Type B pancreatic cell (in vitro differentiated cells): ENCODE measurements at places on chromosomes 7 and 10. TPM values are rescaled to one million over a fixed set of nuclear protein-coding genes. Genes with fewer than 3 reads are reported as not detected.
A peak's percentile ranks its signal among the peaks of the same experiment; 100 is the strongest.

GRCh38 chr7:143477501-143478150, at the start of gene TAS2R41:
Gene TAS2R41 (plus strand): TSS chr7:143477873. CDS start chr7:143477873, 0 bp downstream.
- peak within 1 kb of the TSS; percentile 40 for H3K27ac ChIP-seq
- H3K36me3 ChIP-seq, result no peaks in the 10 kb centered on the region
- no peaks in the 10 kb centered on the region for H3K27me3 ChIP-seq
- no peak for DNase-seq

Gene EEF1AKMT2
- 18.7 and 18.8 TPM in 2 replicates for total RNA-seq

Gene CPN1
- total RNA-seq, result 0.52 TPM in 1 of 2 replicates, not detected in the other

DNA sequence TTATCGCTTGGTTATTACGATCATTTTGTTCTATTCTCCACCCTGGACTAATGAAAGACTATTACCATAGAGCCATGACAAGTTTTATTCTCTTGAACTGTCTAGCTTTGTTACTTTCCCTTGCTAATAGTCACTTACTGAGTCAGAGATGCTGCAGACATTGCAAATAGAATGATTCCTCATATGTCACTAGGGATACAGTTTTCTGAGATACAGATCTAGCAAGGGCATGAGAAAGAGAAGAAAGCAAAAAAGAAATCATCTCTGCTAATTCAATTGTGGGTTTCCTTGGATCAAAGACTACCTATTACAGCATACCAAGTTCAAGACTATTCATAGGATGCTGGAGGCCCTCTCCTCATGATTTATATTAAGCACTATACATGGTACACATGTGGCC, 204.3 kb downstream of the MBL2 start:
- no peak for DNase-seq
- no peaks in the 10 kb centered on the region for H3K4me1 ChIP-seq
- H3K36me3 ChIP-seq, result no peaks in the 10 kb centered on the region
- H3K27me3 ChIP-seq, result no peaks in the 10 kb centered on the region
- no peak overlapping the region for H3K4me3 ChIP-seq

- no peak overlapping the region for H3K27ac ChIP-seq
- H3K27me3 ChIP-seq, result peaks cover 19% of the 10 kb centered on the region
- peaks cover 3% of the 10 kb centered on the region for H3K36me3 ChIP-seq
- H3K4me1 ChIP-seq, result peaks cover 15% of the 10 kb centered on the region
These were observed 159.4 kb upstream of the BMPER start for GRCh38 chr7:33745934-33746333.

Gene EVX1
- total RNA-seq, result 0.41 and 0.71 TPM in 2 replicates

GRCh38 chr10:54681136-54681535, 119.9 kb downstream of the PCDH15 start:
- no peaks in the 10 kb centered on the region for H3K4me1 ChIP-seq
- no peak overlapping the region for H3K4me3 ChIP-seq
- DNase-seq, result no peak
- no peak overlapping the region for H3K27ac ChIP-seq
- H3K36me3 ChIP-seq, result no peaks in the 10 kb centered on the region

GRCh38 chr10:129914960-129915359, 49.1 kb downstream of the EBF3 start:
- H3K4me3 ChIP-seq, result no peak overlapping the region
- H3K4me1 ChIP-seq, result peaks cover 18% of the 10 kb centered on the region
- peaks cover 17% of the 10 kb centered on the region for H3K27me3 ChIP-seq
- H3K27ac ChIP-seq, result no peak overlapping the region
- no peak for DNase-seq
- no peaks in the 10 kb centered on the region for H3K36me3 ChIP-seq

GRCh38 chr10:129908406-129908805, 55.7 kb downstream of the EBF3 start:
- no peak for DNase-seq
- peaks cover 18% of the 10 kb centered on the region for H3K4me1 ChIP-seq
- peaks cover 50% of the 10 kb centered on the region for H3K27me3 ChIP-seq
- H3K36me3 ChIP-seq, result peaks cover under 1% of the 10 kb centered on the region

GRCh38 chr10:119550827-119551226, 8.3 kb upstream of the RGS10 start:
- no peak for DNase-seq
- H3K36me3 ChIP-seq, result no peaks in the 10 kb centered on the region
- peaks cover 5% of the 10 kb centered on the region for H3K4me1 ChIP-seq
- no peak overlapping the region for H3K27ac ChIP-seq

- peaks cover 4% of the 10 kb centered on the region for H3K27me3 ChIP-seq
- H3K4me1 ChIP-seq, result no peaks in the 10 kb centered on the region
- no peak overlapping the region for H3K27ac ChIP-seq
- H3K4me3 ChIP-seq, result no peak overlapping the region
- DNase-seq, result no peak
These were observed 12.6 kb upstream of the TBRG4 start for GRCh38 chr7:45123913-45124710.

Gene DNAJB6
- total RNA-seq, result 97.2 and 107 TPM in 2 replicates

DNA sequence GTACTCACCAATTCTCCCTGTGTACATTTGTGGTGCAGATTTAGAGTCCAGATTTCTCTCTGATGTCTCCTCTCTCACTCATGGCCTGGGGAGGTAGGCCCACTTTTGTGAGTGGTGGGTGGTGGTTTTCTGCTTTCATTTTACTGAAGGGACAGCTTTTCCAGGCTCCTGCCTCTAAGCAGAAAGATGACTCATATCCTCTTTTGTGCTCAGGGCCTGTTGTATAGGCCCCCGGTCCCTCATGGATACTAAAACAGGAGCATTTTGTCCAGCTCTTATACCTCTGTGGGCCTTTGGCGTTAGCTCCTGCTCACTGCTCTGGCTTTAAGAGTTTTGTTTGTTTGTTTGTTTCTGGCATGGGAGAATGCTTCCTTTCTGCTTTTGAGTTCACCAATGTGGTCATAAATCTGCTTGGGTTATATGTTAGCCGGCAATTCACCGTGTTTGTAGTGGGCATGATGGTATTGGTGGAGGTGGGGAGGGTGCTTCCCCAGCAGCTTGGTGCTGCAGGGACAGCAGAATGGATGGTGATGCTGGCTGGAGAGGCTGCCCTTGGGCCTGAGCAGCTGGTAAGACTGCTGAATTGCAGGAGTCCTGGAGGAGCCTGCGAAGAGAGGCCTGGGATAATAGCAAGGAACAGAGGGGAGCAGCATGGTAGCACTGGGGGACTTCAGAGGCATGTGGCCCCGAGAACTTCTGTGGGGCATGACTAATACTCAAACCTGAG, 468.7 kb downstream of the RPS24 start:
- no peak overlapping the region for H3K27ac ChIP-seq
- no peak overlapping the region for H3K4me3 ChIP-seq
- peaks cover 8% of the 10 kb centered on the region for H3K4me1 ChIP-seq
- DNase-seq, result no peak

Gene ASCC1
- 30.4 and 32.8 TPM in 2 replicates for total RNA-seq

- H3K36me3 ChIP-seq, result no peaks in the 10 kb centered on the region
- no peak overlapping the region for H3K27ac ChIP-seq
- H3K4me3 ChIP-seq, result no peak overlapping the region
- no peaks in the 10 kb centered on the region for H3K27me3 ChIP-seq
- no peak for DNase-seq
These were observed 59.1 kb downstream of the ARMC3 start for GRCh38 chr10:22986771-22987542.

GRCh38 chr10:49595003-49595712, 15.0 kb upstream of the SLC18A3 start:
- no peak for DNase-seq
- H3K4me1 ChIP-seq, result peaks cover 6% of the 10 kb centered on the region
- peaks cover 31% of the 10 kb centered on the region for H3K27me3 ChIP-seq

DNA sequence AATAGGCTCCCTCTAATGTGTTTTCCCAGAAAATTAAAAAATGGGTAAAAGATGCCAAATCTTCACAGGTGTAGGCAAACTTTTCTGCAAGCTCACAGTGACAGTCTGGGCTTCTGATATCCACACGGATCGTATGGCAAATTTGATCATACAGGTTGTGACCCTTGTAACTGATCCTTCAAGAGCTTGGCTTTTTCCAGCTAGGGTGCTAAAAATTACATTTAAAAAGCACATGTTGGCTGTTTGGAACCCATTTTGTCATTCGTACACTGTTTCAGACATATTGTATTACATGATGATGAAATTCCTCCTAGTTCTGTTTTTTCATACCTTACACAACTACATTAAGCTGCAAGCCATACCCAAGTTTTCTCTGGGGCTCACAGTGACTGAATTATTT, 138.7 kb downstream of the GFRA1 start:
- no peak for DNase-seq
- peaks cover 28% of the 10 kb centered on the region for H3K4me1 ChIP-seq
- H3K4me3 ChIP-seq, result no peak overlapping the region
- H3K36me3 ChIP-seq, result peaks cover 8% of the 10 kb centered on the region
- no peak overlapping the region for H3K27ac ChIP-seq

DNA sequence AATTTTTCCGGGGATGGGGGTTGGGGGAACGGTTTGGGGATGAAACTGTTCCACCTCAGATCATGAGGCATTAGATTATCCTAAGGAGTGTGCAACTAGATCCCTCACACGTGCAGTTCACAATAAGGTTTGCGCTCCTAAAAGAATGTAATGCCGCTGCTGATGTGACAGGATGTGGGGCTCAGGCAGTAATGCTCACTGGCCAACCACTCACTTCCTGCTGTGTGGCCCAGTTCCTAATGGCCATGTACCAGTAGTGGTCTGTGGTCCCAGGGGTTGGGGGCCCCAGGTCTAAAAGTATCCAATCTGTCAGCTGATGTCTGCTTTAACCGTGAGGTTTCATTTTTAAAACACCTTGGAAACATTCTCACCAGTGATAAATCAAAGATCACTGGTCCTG, 2.2 kb downstream of the STN1 start:
- no peaks in the 10 kb centered on the region for H3K27me3 ChIP-seq
- H3K4me1 ChIP-seq, result peaks cover 28% of the 10 kb centered on the region
- peaks cover 18% of the 10 kb centered on the region for H3K36me3 ChIP-seq
- peak overlapping the region; percentile 96 for H3K27ac ChIP-seq
- no peak for DNase-seq
- H3K4me3 ChIP-seq, result peak overlapping the region; percentile 98

DNA sequence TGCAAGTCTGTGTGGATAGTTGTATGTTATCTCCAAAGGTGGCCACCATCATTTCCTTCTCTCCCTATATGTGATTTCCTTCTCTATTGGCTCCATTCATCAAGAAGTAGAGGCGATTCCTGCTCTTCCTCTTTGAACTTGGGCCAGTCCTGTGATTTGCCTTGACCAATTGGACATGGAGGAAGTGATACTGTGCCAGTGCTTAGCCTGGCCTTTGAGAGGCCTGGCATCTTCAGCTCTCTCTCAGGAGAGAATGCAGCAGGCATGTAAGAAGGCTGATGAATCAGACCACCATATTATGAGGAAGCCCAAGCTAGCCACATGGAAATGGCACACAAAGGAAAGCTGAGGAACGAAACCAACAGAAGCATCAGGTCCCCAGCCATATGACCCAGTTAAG, 195.0 kb upstream of the SVIL start:
- DNase-seq, result no peak
- no peaks in the 10 kb centered on the region for H3K36me3 ChIP-seq
- no peaks in the 10 kb centered on the region for H3K27me3 ChIP-seq
- peaks cover 14% of the 10 kb centered on the region for H3K4me1 ChIP-seq

Gene ADRA2A
- 16.1 and 19.3 TPM in 2 replicates for total RNA-seq

- H3K4me1 ChIP-seq, result no peaks in the 10 kb centered on the region
- no peaks in the 10 kb centered on the region for H3K27me3 ChIP-seq
- no peak overlapping the region for H3K4me3 ChIP-seq
- no peak overlapping the region for H3K27ac ChIP-seq
- H3K36me3 ChIP-seq, result no peaks in the 10 kb centered on the region
These were observed 96.5 kb downstream of the TACC2 start for GRCh38 chr10:122085423-122085911.

Gene BMPER
- total RNA-seq, result 2.5 and 10.2 TPM in 2 replicates

Gene GOLGA7B
- 0.41 and 0.52 TPM in 2 replicates for total RNA-seq

Gene TRIM50
- 0.76 and 4.6 TPM in 2 replicates for total RNA-seq

Gene ENKUR
- 1.6 and 7.2 TPM in 2 replicates for total RNA-seq

DNA sequence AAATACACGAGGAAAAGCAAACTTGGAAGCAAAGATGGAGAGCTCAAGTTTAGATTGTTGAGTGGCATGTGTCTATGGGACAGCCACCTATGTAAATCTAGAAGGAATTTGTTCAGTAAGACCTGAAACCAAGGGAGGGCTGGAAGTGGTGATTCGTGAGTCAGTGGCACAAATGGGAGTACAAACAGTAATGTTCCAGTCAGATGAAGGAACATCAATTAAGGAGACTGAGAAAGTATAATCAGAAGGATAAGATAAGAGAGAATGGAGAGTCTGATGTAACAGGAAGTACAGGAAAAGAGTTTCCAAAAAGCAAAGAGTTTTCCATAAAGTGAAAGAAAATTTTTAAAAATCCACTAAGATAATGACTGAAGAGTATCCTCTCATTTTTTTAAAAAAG, 544.2 kb downstream of the KIF20B start:
- no peaks in the 10 kb centered on the region for H3K27me3 ChIP-seq
- no peaks in the 10 kb centered on the region for H3K36me3 ChIP-seq
- no peak overlapping the region for H3K4me3 ChIP-seq
- no peaks in the 10 kb centered on the region for H3K4me1 ChIP-seq
- no peak for DNase-seq
- no peak overlapping the region for H3K27ac ChIP-seq

DNA sequence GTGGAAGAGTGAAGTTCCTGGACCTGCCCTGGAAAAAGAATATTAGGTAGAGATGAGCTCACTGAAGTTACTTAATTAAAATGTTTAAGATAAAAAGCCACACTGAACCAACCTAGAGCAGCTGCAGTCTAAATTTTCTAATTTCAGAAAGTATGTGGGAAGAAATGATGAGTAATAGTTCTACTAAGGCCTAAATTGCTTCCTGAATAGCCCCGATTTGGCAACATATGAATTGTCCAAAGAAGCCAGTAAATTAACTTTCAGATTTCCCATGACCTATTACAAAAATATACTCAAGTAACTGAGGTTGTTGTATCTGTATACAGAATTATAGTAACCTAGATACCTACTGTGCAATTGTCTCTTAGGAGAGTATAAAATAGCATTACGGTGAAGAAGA, 312.6 kb downstream of the IPMK start:
- no peaks in the 10 kb centered on the region for H3K4me1 ChIP-seq
- H3K27me3 ChIP-seq, result no peaks in the 10 kb centered on the region
- H3K36me3 ChIP-seq, result no peaks in the 10 kb centered on the region
- no peak overlapping the region for H3K27ac ChIP-seq
- H3K4me3 ChIP-seq, result no peak overlapping the region

DNA sequence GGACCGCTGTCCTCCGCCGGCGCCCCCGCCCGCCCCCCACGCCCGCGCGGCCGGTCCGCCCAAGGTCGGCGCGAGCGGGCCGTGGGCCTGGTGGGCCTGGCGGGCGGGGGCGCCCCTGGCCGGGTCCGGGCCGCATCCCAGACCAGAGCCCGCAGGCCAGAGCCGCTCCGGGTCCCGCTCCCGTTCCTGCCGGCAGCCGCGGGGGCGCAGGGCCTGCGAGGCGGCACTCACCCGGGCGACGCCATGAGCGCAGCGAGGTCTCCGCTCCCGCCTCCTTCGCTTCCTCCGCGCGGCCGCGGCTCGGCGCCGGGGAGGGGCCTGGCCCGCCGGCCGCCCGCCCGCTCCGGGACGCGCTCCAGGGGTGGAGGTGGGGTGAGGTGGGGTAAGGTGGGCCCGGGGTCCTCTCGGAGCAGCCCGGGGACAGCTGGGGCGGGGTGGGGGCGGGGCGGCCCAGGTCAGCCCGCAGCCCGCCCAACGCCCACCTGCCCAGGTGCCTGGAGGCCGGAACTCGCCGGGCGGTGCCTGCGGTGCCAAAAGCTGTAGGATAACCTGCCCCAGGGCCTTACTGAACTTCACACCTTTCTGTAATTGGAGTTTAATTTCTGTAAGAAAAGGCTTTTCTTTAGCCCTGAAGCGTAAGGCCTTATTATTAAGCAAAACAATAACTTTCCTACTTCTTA, at the start of gene URGCP:
Gene URGCP (minus strand): TSS at position 266 of the 680 bp plus-strand sequence. CDS start 21 bp downstream, at position 245.
- peak within 1 kb of the TSS; percentile 93 for H3K27ac ChIP-seq
- H3K27me3 ChIP-seq, result no peaks in the 10 kb centered on the region
- peaks cover 6% of the 10 kb centered on the region for H3K36me3 ChIP-seq
- peaks cover 21% of the 10 kb centered on the region for H3K4me1 ChIP-seq
- peak; percentile 71 for DNase-seq
- peak within 1 kb of the TSS; percentile 96 for H3K4me3 ChIP-seq
